Esophagus squamous epithelium (tissue), 5 donors: ENCODE measurements at places on chromosomes 11 and 22.

GRCh38 chr11:62788991-62789390, 1.8 kb downstream of the TMEM179B start:
- DNase-seq: no peak

DNA sequence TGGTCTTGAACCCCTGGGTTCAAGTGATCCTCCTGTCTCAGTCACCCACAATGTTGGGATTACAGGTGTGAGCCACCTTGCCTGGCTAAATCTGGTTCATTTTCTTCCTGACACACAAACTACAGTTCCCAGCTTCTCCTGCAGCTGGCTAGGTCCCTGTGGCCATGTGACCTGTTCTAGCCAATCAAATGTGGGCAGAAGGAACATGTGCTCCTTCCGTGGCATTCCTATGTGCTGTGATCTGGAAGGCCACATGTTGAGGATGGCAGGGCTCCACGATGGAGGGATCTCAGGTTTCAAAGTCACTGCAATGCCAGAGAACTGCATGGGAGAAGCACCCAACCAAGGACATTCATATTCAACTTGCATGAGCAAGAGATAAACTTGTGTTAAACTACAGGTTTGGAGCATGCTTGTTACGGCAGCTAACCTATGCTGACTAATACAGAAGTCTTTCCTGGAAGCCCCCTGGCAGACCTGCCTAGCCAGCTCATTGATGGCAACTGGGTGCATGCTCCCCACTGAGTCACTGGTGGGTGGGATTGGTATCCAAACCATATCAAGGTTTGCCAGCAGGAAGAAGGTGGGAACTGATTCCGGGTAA, 86.0 kb downstream of the RPS6KA4 start:
- DNase-seq: no peak

DNA sequence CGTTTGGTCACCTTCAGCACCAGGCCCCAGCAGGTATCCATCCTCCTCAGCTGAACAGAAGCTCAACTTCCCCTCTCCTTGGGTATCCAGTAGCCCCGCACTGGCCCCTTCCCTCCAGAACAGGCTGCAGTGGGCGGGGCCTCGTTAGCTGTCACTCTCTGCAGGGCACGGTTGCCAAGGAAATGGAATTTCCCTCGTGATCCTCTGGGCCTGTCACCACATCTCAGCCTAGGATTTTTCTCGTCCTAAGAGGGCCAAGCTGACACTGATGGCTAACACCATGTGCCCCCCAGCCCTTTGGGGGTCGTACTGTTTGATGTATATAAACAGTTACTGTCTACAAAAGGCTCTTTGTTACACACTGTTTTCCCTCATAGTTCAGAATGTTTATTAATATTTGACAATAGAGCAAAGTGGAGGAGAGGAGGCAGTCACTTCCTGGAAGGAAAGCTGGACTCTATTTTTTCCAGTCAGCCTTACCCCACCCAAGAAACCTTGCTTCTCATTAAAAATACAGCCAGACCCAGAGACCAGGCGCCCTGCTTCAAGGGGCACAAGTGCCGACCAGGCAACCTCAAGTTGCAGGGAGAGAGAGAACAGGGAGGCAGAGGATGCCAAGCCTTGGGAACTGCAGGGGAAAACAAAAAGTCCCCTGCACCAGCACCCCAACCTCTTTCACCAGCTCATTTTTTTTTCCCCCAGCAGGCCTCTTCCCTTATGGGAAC, 44.5 kb downstream of the FEZ1 start:
- no peak for DNase-seq

GRCh38 chr11:15621565-15621964, 506.8 kb downstream of the INSC start:
- DNase-seq: no peak

GRCh38 chr11:130872981-130873380, 43.3 kb downstream of the SNX19 start:
- DNase-seq: no peak

- no peak for DNase-seq
These were observed 6.1 kb downstream of the TUBGCP6 start for GRCh38 chr22:50238755-50239154.

DNA sequence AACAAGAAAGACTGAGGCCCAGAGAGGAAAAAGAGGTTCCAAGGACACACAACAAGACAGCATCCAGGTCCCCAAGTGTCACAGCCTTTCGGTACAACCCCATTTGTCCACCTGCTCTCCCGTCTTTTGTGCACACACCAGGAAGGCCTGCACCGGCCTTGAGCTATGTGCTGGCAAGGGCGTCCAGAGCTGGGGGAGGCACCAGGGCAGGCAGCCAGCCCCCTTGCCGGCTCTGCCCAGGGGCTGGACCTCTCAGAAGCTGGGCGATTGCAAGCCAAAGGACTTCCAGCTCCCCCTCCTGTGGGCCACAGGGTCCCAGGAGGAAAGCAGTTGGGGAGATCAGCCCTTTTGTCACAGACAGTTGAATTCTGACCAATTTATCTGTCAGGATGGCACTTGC, 210.5 kb downstream of the MN1 start:
- DNase-seq: no peak

- no peak for DNase-seq
These were observed 943.7 kb downstream of the METTL15 start for GRCh38 chr11:29051935-29052334.

DNA sequence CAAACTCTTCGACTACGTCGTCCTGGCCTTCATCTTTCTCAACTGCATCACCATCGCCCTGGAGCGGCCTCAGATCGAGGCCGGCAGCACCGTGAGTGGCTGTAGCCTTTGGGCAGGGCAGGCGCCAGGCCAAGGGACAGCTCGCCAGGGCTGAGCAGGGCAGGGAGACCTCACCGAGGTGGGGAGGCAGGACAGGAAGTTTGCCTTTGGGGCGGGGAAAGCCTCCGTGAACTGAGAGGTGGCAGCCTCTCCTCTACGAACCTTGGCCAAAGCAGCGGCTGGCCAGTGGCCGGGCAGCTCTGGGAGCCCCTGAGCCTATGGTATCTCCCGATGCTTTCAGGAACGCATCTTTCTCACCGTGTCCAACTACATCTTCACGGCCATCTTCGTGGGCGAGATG, 93.2 kb downstream of the CACNA1I start:
- DNase-seq: no peak

- no peak for DNase-seq
These were observed 34.5 kb downstream of the TENM4 start for GRCh38 chr11:79406376-79406775.
